ENCODE measurements at places on chromosomes 6 and 20. TPM values are rescaled to one million over a fixed set of nuclear protein-coding genes. Genes with fewer than 3 reads are reported as not detected.

The KIF25 gene
- 0.51 TPM for total RNA-seq

DNA sequence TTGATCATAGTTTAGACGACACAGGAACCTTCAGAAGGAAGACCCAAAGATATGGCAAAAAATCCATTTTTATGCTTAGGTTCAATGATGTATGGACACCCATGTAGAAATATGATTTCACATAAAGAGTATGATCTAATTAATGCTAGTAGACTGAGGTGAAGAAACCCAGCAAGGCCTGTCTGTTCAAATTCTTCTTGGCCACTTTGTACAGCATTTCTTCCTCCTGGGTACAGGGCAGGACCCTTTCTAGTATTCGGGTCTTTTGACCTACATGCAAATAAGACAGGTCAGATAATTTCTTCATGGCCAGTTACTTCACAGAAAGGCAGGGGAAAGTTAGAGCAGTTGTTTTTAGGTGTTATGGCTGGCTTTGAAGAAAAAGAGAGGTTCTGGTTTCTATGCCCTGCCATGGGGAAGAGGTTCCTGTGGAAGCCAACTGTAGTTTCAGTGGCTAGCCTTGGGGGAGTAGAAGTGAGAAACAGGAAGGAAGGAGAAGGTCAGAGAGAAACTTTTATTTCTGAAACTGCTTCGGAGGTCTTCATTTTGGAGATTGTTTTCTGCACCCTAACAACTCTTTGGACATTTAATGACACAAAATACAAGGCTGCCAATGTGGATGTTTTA is 208.3 kb downstream of the PTPRK start:
- DNase-seq, result no peak

The CDH26 gene
- 0.27 TPM for total RNA-seq

The CCM2L gene
- total RNA-seq, result 0.08 TPM

- DNase-seq, result peak; percentile 33
Observed at GRCh38 chr6:71383476-71383875, 94.9 kb downstream of the OGFRL1 start.

GRCh38 chr6:107421696-107422256 is 37.6 kb downstream of the PDSS2 start:
- no peak for DNase-seq

DNA sequence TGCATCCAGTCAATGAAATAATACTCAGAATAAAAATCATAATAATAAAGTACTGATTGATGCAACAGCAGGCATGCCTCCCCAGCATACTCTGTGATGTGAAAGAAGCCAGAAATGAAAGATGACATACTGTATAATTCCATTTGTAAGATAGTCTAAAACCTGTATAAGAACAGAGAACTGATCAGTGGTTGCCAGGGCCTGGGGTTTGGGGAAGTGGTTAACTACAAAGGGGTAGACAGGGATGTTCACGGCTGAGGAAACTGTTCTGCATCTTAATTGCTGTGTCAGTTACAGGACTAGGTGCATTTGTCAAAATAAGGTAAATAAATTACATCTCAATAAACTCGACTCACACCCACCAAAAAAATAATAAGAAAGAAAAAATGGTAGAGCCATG is 81.3 kb upstream of the BMP2 start:
- DNase-seq, result no peak

DNA sequence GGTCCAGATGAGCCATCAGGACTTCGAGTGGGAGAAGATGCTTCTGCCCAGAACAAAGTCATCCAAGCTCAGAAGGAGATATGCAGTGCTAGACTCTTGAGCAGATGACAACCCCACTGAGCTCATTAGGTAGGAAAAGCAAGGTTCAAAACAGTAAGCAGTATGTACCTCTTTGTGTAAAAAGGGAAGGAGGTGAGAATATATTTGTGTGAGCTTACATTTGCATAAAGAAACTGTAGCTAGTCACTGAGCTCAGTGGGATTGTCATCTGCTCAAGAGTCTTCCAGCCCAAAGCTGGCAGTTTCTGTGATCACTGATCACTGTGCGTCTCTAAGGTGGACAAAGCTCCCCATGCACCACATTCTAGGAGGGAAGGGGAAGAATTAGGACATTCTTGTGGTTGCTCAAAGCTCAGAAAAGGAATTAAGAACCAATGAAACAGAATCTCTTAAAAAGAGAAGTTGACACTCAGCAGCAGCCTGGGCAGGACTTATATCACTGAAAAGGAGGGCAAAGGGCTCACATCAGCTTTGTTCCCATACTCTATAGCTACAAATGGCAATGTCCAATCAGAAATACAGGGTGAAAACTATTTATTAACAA is 90.0 kb upstream of the MAFB start:
- DNase-seq, result no peak
